Heart right ventricle (tissue), 16 donors: ENCODE measurements at places on chromosomes 16 and 17. TPM values are rescaled to one million over a fixed set of nuclear protein-coding genes. Genes with fewer than 3 reads are reported as not detected.

CHP2 gene
- not detected for total RNA-seq

METTL2A gene
- total RNA-seq, result 17.2 TPM

MPV17L gene
- total RNA-seq, result 10.0 TPM

DNA sequence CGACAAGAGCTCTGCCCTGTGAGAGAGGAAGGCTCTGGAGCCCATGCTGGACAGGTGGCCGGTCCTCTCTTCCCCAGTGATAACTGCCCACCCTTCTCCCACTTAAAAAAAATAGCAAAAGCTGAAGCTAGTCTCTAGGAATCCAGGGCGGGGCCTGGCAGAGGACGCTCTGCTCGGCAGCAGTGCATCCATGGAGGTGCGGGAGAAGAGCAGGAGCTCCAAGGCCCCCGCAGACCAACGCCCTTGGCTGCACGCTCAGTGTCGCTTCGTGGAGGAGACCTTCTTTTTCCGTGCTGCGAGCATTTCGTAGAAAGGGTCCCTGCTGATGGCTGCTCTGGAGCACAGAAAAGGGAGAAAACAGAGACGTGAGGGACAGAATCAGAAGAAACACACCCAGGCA is 98.6 kb upstream of the DNAH17 start:
- no peak for DNase-seq

- DNase-seq, result no peak
Observed at GRCh38 chr17:74740173-74740572, 3.1 kb downstream of the RAB37 start.

- no peak for DNase-seq
Observed at GRCh38 chr17:8133399-8133798, 9.5 kb upstream of the HES7 start.

- DNase-seq, result no peak
Observed at GRCh38 chr16:57764341-57765159, 29.0 kb downstream of the KATNB1 start.

DNA sequence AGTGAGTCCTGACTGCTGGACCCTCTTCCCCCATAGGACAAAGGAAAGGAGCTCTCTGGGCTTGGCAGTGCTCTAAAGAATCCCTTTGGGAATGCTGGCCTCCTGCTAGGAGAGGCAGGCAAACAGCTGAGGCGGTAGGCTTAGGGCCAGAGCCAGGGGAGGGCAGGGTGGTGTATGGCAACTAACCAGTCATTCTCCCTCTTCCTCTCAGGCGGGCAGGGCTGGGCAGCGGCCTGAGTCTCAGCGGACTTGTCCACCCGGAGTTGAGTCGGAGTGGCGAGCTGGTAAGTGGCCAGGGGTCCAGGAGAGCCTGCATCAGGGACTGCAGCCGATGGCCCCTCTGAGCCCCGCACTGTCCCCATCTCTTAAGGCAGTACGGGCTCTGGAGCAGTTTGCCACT is 4.4 kb downstream of the ACADVL start:
- peak; percentile 3 for DNase-seq
